ENCODE measurements at places on chromosomes 1 and 21.

DNA sequence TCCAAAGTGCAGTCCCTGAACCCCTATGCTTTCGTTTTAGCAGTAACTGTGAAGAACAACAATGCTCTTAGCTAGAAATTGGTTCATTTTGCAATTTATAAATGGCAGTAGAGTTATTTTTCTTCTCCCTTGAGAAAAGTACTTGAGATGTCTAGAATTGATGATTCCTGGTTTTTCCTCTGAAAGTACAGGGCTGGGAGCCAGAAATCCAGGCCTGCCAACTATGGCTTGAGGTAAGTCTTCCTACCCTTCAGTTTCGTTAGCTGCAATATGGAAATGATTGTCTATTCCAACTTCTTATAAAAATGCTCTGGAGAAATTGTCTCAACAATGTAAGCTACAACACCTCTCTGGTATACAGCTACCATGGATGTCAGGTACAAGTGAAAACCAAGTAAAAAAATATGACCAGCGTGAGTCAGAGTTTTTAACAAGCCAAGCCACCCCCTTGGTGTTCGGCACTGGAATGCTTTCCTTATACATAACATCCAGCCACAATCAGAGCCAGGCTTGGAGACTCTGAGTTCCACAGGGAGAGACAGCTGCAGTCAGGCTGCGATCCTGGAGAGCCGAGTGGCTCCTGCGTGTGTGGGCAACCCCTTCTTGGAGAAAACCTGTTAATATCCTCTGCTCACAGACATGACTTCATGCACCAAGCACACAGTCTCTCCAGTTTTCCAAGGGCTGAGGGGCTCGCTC, 22.0 kb downstream of the TSPAN2 start:
- no peak for DNase-seq

DNA sequence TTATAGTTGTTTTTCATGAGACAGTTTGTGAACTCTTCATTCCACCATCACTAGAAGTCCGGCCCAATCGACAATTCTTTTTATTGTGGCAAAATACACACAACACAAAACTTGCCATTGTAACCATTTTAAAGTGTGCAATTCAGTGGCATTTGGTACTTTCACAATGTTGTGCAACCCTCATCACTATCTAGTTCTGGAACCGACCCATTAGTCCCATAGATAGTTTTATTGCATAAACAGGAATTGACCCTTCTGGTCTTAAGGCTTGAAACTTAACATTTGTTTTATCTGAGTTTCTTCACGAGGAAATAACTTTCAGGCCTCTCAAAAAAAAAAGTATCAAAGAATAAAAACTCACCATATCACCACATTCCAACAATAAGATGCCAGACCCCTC, 8.8 kb upstream of the PPIE start:
- DNase-seq, result no peak

GRCh38 chr1:95426772-95427171, 192.8 kb downstream of the RWDD3 start:
- no peak for DNase-seq

GRCh38 chr1:107748531-107748930, 216.4 kb downstream of the VAV3 start:
- DNase-seq, result no peak

DNA sequence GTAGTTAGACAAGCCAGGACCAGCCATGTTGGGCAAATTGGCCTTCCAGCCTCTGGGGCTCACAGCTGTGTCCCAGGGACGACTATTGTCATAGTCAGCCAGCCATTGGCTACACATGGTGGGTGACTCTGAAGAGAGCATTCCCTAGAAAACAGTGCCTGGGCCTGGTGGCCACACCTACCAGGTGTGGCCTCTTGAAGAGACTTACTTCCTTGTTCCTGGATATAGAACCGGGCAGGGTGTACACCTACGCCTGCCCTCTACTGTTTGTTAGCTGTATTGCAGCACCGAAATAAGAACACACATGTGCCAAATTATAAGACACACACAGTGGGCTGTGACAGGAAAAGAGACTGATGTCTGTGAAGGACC, 134.6 kb upstream of the ARHGEF16 start:
- peak; percentile 57 for DNase-seq

DNA sequence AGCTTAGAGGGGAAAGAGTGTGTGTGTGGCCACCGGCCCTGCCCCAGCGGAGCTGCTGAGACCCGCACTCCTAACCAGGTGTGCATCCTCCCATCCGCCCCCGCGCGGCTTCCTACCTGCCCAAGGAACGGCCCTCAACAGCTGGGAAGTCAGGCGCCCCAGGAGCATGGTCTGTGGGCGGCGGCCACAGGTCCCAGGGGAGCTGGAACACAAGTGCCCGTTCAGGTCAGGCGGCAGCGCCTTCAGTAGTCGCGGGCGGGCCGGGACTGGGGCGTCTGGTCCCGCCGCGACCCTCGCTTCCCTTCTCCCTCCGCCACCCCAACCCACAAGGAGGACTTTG, 448 bp downstream of the AURKAIP1 start:
- DNase-seq, result no peak

DNA sequence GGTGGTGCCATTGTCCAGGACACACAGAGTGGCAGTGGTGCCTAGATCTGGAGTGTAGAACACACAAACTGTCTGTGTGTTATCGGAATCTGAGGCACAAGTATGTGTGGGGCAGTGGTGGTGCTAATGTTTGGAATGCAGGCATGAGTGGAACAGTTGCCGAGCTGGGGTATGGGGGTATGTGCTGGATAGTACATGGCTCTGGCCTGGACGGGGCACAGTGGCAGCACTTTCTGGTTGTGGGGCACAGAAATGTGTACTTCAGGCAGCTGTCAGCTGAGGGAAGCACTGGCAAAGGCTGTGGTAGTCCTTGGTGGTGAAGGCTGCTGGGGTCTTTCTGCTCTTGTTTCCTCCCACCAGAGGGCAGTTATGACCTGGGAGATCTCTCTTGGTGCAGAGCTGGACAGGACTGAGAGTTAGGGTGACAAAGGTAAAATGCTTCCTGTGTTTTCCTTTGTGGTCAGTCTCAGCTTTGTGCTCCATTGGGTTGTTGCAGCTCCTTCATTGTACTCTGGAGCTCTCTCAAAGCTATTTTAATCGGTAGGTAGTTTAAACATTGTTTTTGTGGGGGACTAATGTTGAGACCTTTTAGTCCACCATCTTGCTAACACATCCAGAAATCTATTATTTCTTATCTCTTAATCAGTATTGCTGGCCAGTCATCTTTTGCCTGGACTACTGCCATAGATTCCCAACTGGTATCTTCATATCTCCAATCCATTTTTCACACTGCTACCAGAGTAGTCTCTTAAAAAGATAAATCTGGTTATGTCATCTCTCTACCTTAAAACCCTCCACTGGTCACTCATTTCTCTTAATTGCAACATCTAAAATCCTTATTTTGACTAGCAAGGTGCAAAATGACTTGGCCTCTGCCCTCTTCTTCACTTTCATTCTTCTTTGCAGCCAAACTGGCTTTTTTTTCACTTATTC, 83.9 kb upstream of the NBPF4 start:
- no peak for DNase-seq

GRCh38 chr1:239432255-239432654, 45.9 kb downstream of the CHRM3 start:
- DNase-seq, result no peak

- DNase-seq, result no peak
These were observed 3.1 kb downstream of the FUCA1 start for GRCh38 chr1:23864801-23865542.

DNA sequence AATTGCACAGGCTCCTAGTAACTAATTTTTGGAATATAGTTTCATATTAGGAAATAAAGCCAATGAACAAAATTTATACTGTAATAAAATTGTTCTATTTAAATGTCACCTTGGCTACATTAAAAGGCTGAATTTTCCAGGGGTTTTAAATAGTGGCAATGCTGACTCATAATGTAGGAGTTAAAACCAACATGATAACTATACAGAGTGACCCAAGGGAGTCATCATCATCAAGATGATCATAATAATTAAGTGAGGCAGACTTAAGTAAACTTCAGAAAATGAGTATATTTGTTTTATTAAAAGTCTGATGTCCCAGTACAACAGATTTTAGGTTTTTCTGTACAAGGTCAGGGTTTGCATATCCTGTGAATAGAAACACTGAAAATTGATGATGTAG, 183.4 kb downstream of the PLPPR4 start:
- no peak for DNase-seq

DNA sequence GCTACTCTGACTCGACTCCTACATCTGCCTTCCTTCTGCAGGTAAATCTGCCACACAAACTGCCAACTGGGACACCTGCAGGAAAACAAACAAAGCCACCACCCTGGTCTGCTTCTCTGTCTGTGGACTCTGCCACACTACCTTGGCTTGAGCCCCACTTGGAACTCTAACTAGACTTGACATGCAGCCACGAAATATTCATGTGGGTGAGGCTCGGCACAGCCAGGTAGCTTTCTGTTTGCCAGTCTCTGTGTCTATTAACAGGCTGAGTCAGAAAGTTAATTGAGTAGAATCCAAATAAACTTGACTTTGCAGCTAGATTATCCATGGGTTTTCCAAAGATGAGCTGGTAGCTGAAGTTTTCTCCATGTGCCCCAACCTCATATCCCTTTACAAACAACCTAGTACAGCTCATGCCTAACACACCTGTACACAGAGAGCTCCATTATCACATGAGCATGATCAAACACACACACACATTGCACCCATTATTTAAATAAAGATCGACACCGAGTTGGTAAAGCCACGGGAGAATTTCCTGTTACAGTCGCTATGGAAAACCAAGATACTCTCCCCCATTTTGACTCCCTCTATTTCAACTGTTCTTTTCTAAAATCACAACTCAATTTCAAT, 808 bp downstream of the C1orf116 start:
- no peak for DNase-seq

GRCh38 chr21:34892209-34892608, 156.9 kb downstream of the RUNX1 start:
- DNase-seq, result no peak

GRCh38 chr1:37171691-37172090, 137.4 kb upstream of the GRIK3 start:
- DNase-seq, result no peak

- no peak for DNase-seq
These were observed 4.0 kb downstream of the S100A16 start for GRCh38 chr1:153608742-153609584.

- DNase-seq, result no peak
These were observed 14.8 kb downstream of the DNTTIP2 start for GRCh38 chr1:93864175-93864574.

GRCh38 chr21:27047658-27048314, 80.9 kb upstream of the ADAMTS5 start:
- no peak for DNase-seq

DNA sequence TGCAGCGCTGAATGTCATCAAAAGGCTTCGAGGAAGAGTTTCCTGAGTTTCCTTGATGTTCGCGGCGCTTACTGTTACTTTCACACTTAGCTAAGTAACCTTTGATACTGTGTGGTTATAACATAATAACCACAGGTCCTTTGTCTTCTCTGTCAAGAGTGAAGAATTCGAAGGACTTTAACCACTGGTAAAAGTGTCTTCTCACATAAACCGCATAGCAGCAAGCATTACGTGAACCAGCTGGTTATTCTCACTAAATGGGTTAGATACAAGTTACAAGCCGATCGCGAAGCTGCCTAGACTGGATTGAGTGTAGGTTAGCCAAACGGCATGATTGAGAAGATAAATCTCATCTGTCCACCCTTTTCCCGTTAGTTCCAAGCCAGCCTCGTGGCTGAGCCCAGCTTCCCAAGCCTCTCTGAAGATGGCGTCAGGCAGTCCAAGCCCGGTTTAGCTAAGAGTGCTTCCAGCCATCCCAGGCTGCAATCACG, 18.3 kb upstream of the IFNGR2 start:
- peak; percentile 45 for DNase-seq

DNA sequence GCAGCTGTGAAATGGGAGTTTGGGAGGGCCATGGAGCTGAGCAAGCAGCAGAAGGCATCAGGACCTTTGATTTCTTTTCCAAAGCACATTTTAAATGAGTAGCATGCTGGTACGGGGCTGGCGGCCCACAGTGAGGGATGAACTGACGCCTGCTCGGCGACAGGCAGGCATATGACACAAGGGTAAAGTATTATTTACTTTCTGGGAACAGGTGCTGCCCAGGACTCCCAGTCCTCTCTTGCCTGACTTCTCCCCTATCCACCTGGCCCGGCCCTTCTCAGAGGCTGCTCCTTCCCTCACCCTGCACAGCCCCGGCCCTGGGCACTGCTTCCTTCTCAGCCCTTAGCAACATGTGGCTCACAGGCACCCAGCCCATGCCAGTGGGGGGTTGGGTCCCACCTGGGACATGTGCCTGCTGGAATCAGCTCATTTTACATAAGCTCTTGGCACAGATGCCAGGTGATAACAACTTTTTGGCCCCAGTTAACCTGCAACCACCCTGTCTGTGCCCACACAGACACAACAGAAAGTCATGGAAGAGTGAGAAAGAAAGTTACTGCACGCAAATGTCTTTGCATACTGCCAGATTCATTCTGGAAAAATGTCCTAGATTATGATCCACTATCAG, 112.3 kb upstream of the GADD45A start:
- no peak for DNase-seq

DNA sequence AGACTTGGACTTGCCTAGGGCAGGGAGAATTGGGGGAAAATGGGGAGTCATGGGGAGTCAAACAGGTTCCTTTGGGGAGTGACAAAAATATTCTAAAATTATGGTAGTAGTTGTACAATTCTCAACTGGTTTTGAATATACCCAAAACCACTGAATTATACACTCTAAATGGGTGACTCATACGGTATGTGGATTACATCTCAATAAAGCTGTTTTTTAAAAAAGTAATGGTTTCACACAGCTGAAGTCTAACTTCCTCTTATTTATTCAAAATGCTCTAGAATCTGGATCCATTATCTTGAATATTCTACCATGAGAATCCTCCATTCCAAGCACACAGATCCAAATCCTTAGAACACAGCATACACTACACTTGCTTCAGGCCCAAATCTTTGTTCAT, 11.1 kb downstream of the EIF4G3 start:
- DNase-seq, result no peak

GRCh38 chr1:178004926-178005391, 35.1 kb upstream of the SEC16B start:
- DNase-seq, result no peak

- DNase-seq, result no peak
These were observed 27.8 kb downstream of the DIPK1A start for GRCh38 chr1:92933459-92933858.

- no peak for DNase-seq
These were observed 45.2 kb downstream of the COQ8A start for GRCh38 chr1:226985239-226985838.

- no peak for DNase-seq
These were observed 1.2 kb upstream of the C1orf210 start for GRCh38 chr1:43286533-43286932.

GRCh38 chr1:115289940-115290339, 48.1 kb downstream of the NGF start:
- no peak for DNase-seq

DNA sequence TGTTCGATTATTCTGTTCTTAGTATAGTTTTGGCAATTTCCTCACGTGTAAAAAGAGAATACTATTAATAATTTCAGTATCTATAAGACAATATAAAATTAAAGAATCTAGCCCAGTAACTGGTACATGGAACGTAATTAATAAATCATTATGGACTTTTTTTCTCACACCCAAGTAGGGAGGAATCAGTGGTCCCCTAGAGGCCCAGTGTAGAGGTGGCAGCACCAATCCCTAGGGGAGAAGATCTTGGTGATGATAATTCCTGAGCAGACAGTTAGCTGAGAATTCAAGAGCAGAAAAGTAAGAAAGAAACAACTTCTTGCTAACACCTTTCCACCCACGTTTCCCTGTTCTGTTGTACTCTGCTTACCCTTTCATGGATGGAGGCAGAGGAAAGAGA, 19.7 kb upstream of the SELE start:
- no peak for DNase-seq

GRCh38 chr1:204073837-204074273, 940 bp downstream of the SOX13 start:
- peak; percentile 14 for DNase-seq

- no peak for DNase-seq
These were observed 13.9 kb downstream of the SSR2 start for GRCh38 chr1:156006666-156007376.
